ENCODE measurements at places on chromosomes 12 and 14. TPM values are rescaled to one million over a fixed set of nuclear protein-coding genes. Genes with fewer than 3 reads are reported as not detected.

DNA sequence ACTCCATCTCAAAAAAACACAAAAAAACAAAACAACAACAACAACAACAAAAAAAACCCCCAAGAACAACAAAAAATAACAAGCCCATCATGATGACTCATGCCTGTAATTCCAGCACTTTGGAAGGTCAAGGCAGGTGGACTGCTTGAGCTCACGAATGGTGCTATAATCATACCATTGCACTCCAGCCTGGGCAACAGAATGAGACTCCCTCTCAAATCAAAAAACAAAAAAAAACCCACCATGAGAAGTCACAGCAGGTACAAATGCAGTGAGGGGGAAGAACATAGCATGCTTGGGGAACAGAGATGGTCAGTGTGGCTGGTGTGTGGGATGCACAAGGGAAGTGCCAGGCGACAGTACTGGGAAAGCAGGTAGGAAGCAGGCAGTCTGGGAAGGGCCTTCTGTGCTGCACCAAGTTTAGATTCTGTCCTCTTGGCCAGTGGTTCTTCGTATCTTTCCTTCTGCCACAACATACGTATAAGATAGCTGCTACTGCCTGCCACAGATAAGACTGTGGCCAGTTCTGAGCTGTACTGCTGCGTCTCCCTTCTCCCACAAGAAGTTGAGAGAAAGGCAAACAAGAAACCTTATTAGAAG lies 28.0 kb downstream of the ATG14 start:
- DNase-seq = no peak

GRCh38 chr14:99730876-99731546 lies 46.9 kb downstream of the CYP46A1 start:
- DNase-seq = no peak

The GLT1D1 gene
- total RNA-seq = 0.48 TPM

GRCh38 chr14:89415159-89415558 lies 1.9 kb downstream of the FOXN3 start:
- DNase-seq = peak; percentile 34

GRCh38 chr12:28390206-28390605 lies 199.9 kb downstream of the CCDC91 start:
- DNase-seq = peak; percentile 72

DNA sequence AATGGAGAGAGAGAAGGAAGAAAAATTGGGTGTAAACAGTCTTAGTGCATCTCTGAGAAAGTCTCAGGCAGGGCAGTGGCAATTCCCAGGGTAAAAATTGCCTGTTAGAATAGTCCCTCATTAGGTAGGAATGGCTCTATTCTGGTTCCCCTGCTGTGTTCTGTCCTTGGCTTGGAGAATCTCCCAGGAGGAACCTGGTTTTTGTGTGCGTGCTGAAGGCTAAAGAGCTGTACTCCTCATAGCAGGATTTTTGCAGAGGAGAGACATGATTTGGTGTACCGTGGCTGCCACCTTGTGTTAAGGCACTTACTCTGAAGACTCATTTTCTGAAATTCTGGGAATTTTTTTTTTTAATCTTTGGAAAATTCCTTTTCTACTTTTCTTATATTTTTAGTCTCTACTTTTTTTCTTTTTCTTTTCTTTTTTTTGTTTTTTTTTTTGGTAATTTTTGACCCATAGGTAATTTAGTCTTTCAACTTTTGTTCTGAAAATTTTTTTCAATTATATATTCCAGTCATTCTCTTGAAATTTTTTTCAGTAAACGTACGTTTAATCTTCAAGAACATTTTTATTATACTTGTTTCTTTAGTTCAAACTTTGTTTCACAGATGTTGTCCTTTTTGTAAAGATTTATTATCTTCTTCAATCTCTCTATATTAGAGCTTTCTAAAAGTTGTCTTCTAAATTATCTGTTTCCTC lies 63.8 kb downstream of the FBXO33 start:
- peak; percentile 62 for DNase-seq

- no peak for DNase-seq
Measured at GRCh38 chr12:12278899-12279298, 12.1 kb upstream of the LRP6 start.

DNA sequence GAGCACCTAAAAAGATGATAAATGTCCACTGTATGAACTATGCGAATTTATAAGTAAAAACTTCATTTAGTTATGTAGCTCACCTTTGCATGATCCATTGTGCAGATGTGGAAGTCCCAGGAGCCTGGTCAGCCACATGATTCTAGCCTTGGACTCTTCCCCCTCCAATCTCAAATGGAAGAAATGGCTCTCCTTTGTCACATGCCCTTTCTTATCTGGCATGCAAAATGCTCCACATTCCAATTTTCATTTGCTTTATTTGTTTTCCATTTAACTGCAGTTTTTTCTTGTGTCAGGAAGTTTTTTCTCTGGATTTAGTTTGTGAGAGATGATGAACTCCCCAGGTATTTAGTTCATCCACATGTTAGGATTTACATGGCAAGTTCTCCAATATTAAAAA lies 73.8 kb downstream of the DYRK2 start:
- no peak for DNase-seq

DNA sequence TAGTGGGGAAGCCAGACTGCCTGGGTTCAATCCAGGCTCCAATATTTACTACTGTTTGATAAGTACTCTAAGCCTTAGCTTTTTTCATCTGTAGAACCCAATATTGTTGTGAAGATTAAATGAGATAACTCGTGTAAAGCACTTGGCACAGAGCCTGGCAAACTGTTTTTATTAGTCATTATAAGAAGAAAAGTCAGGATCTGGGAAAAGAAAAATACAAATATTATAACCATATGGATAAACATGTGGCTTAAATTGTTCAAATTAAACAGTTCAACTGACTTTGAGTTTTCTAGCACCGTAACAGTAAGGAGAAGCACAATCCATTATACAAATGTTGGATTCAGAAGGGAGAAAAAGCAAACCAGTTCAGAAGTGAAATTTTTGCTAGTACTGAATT lies 22.0 kb upstream of the CDK17 start:
- DNase-seq = peak; percentile 38

DNA sequence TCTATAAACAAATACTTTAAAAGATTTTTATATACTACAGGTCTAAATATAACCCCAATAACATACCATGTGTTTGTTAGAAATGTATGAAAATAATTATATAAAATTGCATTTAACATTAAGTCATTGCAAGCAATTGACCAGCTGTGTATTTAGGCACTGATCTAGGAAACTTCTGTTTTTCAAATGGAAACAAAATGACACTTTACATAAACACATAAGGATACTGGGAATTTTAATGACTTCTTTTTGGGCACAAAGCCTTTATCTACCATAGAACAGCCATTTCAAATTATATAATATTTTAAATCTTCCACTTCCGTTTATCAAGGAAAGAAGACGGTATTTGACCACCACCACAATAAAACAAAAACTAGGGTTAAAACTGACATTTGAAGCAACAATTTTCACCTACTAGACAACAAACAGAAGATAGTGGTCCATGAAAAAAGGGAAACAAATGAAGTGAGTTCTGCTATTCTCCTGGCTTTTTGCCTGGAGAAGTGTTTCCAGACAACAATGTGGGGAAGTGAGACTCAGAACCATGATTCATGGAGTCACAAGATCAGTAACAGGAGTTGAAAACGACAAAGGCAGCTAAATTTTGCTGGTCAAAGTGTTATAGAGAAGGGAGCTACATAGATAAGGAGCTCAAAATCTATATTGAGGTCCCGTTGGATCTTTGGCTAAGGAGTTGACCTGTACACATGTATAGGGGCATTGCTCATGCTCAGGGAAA lies 475.1 kb downstream of the TRHDE start:
- DNase-seq = peak; percentile 44

- DNase-seq = no peak
Measured at GRCh38 chr14:95522116-95522515, 5.7 kb upstream of the SYNE3 start.

- peak; percentile 30 for DNase-seq
Measured at GRCh38 chr12:47302111-47302671, 222.4 kb upstream of the AMIGO2 start.

DNA sequence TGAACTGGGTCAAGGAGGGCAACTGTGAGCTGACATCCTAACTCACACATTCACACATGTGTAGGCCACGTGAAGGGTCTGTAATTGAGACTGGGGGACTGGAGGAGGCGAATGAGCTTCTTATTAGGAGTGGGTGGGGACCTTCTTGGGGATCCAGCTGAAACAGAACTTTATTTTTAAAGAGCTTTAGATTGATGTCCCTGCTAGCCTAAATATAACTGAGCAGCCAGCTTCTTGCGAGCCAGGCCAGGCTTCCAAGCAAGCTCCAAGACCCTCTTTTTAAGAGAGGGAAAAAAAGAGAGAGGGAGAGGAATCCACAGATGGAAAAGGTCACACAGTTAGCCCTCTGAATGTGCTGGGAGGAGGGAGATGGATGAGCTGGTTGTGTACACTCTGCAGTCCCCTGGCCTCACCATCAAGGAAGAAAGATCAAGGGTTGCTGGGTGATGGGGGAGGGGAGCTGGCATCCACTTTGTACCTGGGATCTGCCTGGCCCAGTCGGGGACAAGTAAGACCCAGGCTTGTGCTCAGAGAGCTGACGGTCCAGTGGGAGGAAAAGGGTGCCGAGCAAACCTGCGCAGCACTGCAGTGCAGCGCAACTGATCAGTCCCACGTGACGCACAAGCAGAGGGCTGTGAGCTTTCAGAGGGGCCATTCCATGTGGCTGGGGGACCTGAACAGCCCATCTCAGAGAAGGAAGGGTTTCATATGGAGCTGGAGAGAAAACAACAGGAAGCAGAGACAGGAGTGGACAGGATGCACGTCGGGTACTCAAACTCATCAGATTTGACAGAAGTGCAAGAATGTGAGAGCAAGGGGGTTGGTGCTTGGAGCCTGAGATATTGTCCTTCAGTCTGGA lies 154.5 kb downstream of the ZFP36L1 start:
- DNase-seq = peak; percentile 52

DNA sequence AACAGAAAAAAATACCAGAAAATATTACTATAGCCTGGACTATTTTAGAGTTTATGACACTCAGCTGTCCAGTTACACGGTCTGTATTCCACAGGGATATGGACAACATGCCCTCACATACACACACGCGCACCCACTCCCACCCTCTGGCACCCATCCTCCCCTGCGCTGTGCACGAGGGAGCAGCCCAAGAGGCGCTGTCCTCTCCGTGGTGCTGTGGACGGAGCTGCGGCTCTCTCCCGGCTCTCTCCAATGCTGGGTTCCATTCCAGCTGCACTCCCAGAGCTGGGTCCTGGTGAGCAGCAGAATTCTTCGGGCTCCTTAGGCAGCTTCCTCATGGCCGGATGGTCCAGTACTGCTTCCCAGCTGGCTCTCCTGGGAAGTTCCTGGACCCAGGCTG lies 6.0 kb upstream of the NGB start:
- DNase-seq = no peak

The ACVRL1 gene
- 37.6 TPM for total RNA-seq

The KRT74 gene
- 3.4 TPM for total RNA-seq

The HOTAIR gene
- total RNA-seq = 12.5 TPM
